ENCODE measurements at places on chromosomes 16 and 17.

GRCh38 chr17:2892305-2892971, 96.2 kb downstream of the RAP1GAP2 start:
- DNase-seq = no peak

- no peak for DNase-seq
Measured at GRCh38 chr17:34797720-34798119, 163.5 kb downstream of the CCT6B start.

DNA sequence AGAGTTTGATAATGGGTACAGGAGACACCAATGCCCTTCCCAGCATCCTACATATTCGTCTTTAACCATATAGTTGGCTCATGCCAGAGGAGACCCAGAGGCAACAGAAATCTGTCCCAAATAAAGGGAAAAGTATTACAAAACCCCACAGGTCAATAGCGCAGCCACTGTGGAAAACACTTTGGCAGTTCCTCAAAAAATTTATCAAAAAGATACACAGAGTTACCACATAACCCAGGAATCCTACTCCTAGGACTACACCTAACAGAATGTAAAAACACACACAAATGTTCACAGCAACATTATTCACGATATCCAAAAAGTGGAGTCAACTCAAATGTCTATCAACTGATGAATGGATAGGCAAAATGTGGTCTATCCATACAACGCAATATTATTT, 135.8 kb downstream of the CEP112 start:
- DNase-seq = no peak

DNA sequence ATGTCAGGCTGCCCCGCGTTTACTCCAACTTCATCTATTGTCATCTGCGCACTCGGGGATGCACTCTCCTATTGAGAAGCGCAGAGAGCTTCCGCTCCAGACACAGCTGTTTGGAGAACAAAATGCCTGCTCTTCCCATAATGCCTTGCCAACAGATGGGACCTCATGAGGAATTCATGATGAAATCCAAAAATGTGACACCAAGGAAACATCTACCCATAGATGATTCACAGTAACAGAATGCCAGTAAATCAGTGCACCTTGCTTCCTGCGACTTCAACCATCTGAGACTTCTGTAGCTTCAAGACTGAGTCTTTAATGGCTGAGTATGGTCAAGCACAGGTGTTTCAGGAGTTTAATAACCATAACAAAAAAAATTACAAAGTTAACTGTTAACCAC, 1144.9 kb upstream of the GOT2 start:
- no peak for DNase-seq

DNA sequence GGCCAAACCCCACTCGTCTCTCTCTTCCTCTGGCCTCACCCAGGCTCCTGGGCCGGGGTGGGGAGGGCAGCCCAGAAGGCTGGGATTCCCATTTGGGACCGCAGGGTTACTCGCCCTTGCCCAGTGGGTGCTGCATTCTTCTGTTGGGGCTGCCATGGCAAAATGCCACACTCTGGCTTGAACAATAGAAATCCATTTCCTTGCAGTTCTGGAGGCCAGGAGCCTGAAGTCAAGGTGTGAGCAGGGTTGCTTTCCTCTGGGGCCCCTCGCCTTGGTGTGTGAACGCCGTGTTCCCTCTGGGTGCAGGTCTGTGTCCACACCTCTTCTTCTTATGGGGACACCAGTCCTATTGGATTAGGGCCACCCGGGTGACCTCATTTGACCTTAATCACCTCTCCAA, 105.8 kb upstream of the GSE1 start:
- DNase-seq = no peak

DNA sequence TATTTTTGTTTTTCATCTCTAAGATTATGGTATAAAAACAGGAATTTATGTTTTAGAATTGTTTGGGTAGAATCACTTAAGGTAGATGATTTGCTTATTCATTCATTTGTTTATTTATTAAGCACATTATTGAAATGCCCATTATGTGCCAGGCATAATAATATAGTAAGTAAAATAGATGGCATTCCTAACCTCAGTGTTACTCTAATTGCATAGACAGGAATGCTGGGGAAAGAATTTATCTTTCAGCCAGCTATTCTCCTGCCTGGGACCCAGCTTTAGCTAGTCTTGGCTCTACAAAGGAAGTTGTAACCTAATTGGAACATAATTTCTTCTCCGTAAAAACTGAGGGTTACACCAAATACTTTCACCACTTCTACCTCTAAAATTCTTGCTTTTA, 44.6 kb downstream of the NFAT5 start:
- no peak for DNase-seq

GRCh38 chr17:1978396-1978949, 46.7 kb downstream of the RTN4RL1 start:
- no peak for DNase-seq

DNA sequence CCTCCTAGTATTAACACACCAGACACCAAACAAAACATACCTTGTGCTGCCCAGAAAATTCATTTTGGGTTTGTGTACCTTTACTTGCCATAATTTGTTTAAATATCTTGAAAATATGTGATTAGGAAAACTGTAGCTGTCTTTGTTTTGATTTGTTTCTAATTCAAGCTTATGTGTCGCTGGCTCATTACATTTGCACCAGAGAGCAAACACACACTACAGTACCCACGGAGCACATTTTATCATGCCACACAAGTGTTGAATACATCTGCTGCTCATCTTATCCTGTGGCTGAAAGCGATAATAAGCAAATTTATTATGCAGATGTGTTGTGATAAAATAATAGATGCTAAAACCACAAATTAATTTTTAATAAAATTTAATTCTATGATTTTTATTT, 63.1 kb downstream of the SPAG9 start:
- DNase-seq = no peak

- DNase-seq = no peak
Measured at GRCh38 chr16:5928476-5929065, 831.0 kb upstream of the EEF2KMT start.

DNA sequence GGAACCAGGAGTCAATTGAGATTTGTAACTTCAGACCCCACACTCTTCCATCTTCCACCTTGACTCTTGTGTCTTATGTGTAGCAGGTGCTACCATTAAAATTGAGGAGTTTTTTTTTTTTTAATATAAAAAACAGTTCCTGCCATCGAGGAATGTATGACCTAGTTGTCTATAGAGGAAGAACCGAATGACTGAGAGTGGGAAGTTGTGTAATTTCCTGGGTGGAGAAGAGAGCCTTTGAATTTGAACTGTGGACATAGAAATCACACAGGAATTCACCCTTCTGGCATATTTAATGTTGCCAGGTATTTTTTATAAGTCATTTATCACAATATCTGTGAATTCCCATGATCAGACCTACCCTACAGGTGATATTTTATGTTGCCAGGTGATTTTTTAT, 22.0 kb downstream of the SP2 start:
- DNase-seq = no peak

GRCh38 chr16:54334208-54334607, 47.6 kb upstream of the IRX3 start:
- no peak for DNase-seq

DNA sequence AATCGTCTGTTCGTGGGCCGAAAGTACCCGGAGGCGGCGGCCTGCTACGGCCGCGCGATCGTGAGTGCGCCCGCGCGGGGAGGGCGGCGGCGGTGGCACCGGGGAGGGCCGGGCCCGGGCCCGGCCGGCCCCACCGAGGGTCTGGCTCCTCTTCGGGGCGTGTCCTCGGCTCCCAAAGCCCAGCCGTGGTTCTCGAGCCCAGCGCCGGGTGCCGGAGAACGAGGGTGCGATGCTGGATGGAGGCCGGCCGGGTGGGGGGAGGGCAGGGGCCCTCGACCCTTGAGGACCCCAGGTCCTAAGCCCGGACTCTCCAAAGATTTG, 375 bp downstream of the STUB1 start:
- no peak for DNase-seq

DNA sequence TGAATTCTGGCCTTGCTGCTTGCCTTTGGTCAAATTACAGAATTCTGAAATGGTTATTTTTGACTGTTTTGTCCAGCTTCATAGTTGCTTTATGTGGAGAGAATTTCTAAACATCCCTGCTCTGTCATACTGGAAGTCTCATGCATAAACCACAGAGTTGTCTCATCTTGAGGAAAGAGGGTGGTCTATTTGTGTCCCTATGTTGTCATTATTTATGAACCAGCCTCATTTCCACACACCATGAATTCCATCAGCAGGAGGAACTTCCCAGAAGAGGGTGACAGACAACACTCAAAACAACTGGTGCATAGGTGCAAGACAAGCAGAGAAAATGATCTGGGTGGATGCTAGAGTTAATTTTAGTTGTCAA, 525.8 kb upstream of the GOT2 start:
- DNase-seq = no peak

GRCh38 chr17:38797158-38797490, 2.2 kb downstream of the PIP4K2B start:
- no peak for DNase-seq

DNA sequence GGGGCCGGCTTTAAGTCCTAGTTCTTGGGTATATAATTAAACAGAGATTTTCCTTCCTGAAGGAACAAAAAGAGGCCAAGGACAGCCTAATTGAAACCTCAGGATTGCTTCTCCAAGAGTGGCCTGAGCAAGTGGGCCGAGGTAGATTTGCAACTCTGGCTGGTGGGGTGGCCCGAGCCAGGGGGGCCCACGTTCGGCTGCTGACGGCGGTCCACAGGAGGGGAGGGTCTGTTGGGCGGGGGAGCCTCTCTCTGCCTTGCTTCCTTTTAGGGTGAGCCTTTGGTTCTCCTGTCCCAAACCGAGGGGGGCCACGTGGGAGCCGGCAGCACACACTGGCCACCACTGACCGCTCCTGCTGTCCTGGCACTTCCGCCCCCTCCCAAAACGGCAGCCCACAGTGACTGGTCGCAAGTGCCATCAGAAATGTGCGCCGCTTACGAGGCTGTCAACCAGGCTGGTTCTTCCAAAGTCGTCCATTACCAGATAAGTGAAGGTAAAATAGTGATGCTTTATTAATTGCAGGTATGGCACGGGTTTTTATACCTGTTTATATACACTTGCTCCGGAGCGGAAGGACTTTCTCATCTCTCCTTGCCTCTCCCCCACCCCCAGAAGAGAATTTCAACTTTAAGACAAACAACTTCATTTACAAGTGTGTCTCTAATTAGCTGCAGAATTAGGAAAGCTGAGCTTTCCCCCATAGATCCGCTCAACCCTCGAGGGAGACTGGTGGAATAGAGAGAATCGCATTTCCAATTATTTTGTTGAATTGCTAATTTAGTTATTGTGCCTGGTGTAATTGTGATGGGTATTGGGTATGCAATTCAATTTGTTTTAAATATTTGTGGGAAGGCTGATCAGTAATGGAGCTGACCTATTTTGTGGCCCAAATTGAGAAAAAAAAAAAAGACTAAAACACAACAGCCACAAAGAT, 117.8 kb downstream of the AATF start:
- no peak for DNase-seq

GRCh38 chr17:66960613-66961012, 3.9 kb upstream of the CACNG4 start:
- no peak for DNase-seq

Measured in stimulated activated CD4-positive, alpha-beta T cell treated with anti-CD3 and anti-CD28 coated beads, Interleukin-1b, Interleukin-23, amount 100 ng/mL, for 1 hour (primary cell).